ENCODE measurements at places on chromosomes 16 and 17. TPM values are rescaled to one million over a fixed set of nuclear protein-coding genes. Genes with fewer than 3 reads are reported as not detected.

GRCh38 chr17:27360507-27360906 lies 66.6 kb downstream of the WSB1 start:
- DNase-seq, result no peak
- H3K27ac ChIP-seq, result no peak overlapping the region
- H3K36me3 ChIP-seq, result no peaks in the 10 kb centered on the region
- no peak overlapping the region for H3K4me3 ChIP-seq
- peaks cover 2% of the 10 kb centered on the region for H3K27me3 ChIP-seq

DNA sequence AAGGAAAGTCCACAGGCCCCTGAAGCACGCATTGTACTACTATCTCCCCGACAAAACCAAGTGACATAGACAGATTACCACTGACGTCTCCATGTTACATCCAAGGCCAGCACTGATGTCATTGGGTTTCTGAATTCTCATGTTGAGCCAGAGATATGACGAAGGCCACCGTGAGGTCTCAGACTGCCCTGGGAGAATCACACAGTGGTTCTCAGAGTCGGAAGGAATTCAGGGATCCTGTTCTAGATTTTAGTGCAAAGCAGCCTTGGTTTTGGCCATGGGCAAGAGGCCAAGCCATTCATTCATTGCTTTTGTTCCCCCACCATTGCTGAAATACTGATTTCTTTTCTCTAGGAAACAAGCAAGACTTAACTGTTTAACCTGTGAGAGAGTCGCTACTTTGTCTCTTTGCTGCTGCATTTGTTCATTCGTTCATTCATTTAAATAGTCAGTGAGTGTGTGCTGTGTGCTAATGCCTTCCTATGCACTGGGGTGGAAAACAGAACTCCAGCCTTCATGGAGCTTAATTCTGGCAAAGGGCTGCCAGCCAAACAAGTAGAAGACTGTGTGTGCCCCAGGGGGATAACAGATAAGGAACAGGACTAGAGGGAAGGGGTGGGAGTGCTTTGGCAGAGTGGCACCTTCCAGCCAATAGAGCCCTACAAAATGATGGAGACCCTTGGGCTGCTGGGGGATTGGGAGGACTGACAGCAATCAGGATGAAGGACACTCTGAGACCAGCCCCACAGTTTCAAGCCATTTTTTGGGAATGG lies 222.3 kb downstream of the MSI2 start:
- H3K4me3 ChIP-seq, result no peak overlapping the region
- no peak for DNase-seq
- peaks cover 24% of the 10 kb centered on the region for H3K4me1 ChIP-seq
- peaks cover 15% of the 10 kb centered on the region for H3K36me3 ChIP-seq
- no peaks in the 10 kb centered on the region for H3K27me3 ChIP-seq

The HBA2 gene
- total RNA-seq, result 0.32 TPM

The COIL gene
- 20.3 TPM for total RNA-seq

DNA sequence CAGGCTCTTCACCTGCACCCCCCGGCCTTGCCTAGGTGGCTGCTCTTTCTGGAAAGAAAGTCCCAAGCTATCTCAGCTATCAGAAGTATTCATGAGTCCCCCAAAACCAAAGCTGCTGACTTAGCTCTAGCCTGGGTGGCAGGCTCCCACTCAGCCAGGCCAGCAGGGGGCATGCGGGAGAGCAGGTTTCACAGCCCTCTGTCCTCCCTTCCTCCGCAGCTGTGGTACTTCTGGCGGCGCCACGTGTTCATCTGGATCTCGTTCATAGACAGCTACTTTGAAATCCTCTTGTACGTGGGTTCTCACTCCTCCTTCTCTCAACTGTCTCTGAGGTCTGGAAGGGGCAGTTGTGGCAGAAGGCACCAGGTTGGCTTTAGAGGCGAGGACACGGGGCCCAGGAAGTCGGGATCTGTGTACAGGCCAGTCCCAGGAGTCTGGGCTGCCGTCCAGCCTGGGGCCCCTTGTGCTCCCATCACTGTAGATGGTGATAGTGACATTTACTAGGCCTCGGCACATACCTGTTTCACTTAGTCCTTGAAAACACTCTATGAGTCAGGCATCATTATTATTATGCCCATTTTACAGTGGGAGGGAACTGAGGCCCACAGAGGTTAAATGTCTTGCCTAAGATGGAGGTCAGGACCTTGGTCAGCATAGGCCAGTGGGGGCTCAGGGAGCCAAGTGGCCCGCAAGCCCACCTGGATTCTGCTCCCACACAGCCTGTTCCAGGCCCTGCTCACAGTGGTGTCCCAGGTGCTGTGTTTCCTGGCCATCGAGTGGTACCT lies 12.9 kb downstream of the TRPV2 start:
- no peak overlapping the region for H3K27ac ChIP-seq
- no peaks in the 10 kb centered on the region for H3K27me3 ChIP-seq
- DNase-seq, result no peak

GRCh38 chr17:44014133-44014436 lies 678 bp downstream of the TMEM101 start:
- DNase-seq, result no peak
- peak overlapping the region; percentile 93 for H3K27ac ChIP-seq
- peak overlapping the region; percentile 98 for H3K4me3 ChIP-seq
- H3K36me3 ChIP-seq, result peaks cover 18% of the 10 kb centered on the region

DNA sequence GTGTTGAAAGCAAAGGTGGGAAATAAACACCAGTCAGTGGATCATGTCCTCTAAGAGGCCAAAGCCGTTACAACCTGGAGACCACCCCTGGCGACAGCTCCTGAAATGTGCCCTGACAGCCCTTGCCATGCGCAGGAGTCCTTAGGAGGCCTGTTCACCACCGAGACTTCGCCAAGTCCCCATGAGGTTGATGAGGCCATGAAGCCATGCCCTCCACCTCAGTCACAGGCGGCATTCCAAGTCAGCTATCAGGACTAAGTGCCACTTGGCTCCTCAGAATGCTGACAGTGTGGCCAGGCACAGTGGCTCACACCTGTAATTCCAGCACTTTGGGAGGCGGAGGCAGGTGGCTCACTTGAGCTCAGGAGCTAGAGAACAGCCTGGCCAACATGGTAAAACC lies 27.1 kb downstream of the ADAM11 start:
- no peak overlapping the region for H3K27ac ChIP-seq
- H3K4me3 ChIP-seq, result no peak overlapping the region
- no peaks in the 10 kb centered on the region for H3K4me1 ChIP-seq

GRCh38 chr16:28069971-28070794 lies 6.7 kb upstream of the GSG1L start:
- no peaks in the 10 kb centered on the region for H3K36me3 ChIP-seq
- no peak overlapping the region for H3K27ac ChIP-seq
- peaks cover 12% of the 10 kb centered on the region for H3K27me3 ChIP-seq
- no peak overlapping the region for H3K4me3 ChIP-seq
- DNase-seq, result no peak

DNA sequence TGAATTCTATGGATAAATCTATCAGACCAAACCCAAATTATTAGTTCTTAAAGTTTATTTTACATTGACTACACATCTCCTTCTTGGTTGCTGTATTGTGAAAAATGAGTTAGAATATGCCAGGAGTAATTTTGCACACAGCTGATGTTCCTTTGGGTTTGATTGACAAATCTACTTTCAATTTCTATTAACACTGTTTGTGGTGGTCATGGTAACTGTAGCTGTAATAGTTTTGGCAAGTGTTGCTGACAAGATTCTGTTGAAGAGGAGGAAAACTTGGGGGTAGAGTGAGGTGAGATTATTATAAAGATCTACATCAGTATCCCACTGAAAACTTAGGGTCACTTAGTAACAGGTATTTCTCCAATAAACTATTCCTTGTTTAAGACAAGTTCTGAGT lies 30.3 kb downstream of the MRTFB start:
- H3K27ac ChIP-seq, result no peak overlapping the region
- H3K4me3 ChIP-seq, result no peak overlapping the region
- H3K36me3 ChIP-seq, result no peaks in the 10 kb centered on the region
- H3K27me3 ChIP-seq, result no peaks in the 10 kb centered on the region

DNA sequence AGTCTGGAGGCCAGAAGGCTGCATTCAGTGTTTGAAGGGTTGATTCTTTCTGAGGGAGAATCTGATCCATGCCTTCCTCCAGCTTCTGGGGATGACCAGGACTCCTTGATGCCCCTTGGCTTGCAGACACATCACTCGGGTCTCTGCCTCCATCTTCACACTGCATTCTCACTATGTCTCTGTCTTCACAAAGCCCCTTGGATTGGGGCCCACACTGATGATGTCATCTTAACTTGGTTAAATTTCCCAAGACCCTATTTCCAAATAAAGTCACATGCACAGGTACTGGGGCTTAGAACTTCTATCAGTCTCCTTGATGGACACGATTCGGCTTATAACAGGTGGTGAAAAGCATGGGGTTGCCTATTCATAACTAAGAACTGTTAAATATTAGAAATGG lies 112.1 kb upstream of the MYOCD start:
- H3K36me3 ChIP-seq, result no peaks in the 10 kb centered on the region
- no peaks in the 10 kb centered on the region for H3K4me1 ChIP-seq
- no peak overlapping the region for H3K27ac ChIP-seq
- no peaks in the 10 kb centered on the region for H3K27me3 ChIP-seq

GRCh38 chr17:45098869-45099616 lies 33.3 kb downstream of the PLCD3 start:
- H3K27ac ChIP-seq, result no peak overlapping the region
- no peaks in the 10 kb centered on the region for H3K4me1 ChIP-seq
- H3K36me3 ChIP-seq, result peaks cover 74% of the 10 kb centered on the region
- no peaks in the 10 kb centered on the region for H3K27me3 ChIP-seq
- H3K4me3 ChIP-seq, result no peak overlapping the region

DNA sequence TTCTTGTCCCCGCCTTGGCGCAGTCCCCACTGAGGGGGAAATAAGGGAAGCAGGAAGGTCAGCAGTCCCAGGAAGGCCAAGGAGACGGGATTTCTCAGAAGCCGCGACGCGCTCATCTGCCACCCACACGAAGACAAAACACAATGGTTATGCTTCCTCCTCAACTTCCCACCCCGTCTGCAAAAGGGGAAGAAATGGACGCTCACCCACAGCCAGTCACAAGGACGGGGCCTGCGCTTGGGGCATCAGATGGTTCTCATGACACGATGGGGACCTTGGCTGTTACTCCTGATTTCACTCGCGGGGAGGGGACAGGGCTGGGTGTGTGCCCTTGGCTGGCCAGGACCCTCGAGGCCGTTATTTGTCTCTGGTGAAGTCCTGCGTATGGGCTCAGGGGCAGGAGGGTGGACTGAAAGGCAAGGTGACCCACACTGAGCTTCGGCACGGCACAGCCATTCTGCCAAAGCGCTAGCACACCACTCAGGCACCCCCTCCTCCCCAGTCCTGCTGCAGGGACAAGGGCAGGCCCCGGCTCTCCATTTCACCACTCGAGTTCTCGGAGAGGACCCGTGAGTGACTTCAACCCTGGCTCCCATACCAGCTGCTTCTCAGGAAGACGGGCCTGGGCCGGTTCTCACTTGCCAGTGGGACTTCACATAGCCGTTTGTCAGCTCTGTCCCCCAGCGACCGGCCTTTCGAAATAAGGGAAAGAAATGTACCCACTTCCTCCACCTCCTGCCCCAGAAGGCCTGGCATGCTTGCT lies 84.5 kb downstream of the ABR start:
- no peak overlapping the region for H3K27ac ChIP-seq
- H3K4me1 ChIP-seq, result peaks cover 17% of the 10 kb centered on the region
- DNase-seq, result no peak
- H3K4me3 ChIP-seq, result no peak overlapping the region
- H3K27me3 ChIP-seq, result no peaks in the 10 kb centered on the region

The HOXB4 gene
- 3.0 TPM for total RNA-seq

The VASN gene
- 0.16 TPM for total RNA-seq

DNA sequence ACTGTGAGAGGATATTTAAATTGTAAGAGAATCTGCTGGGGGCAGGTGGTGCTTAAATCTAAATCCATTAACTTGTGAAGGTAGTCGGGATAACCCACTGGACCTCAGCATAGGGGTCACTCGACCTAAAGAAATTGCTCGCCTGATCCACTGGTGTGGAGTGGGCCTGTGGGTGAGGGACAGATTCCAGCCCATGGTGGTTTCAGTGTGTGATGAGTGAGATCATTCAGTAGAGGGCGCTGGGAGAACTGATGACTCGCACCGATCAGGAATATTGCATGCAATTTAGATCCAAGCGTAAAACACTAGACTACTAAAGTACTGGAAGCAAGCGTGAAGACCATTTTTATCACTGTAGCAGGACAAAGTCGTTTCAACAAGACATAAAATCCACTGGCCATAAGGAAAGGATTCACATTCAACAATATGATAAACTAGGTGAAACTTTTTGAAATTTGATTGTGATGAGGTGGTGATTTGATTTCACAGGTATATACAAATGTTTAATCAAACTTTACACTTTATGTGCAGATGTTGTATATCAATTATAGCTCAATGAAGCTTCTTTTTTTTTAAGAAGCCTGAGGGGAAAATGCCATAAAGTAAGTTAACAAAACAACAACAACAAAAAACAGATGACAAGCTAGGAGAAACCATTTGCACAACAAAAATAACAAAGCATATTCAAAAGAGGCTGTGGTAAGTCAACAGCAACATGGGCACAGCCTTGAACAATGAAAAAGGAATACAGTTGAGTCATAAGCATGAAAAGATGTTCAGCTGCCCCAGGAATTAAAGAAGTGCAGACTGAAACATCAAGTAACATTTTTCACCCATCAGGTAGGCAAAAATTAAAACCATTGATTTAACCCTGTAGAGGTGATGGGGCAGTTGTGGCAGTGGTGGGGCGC lies 7.5 kb upstream of the TMEM170A start:
- peaks cover 2% of the 10 kb centered on the region for H3K4me1 ChIP-seq
- peak; percentile 19 for DNase-seq
- peaks cover 2% of the 10 kb centered on the region for H3K27me3 ChIP-seq

DNA sequence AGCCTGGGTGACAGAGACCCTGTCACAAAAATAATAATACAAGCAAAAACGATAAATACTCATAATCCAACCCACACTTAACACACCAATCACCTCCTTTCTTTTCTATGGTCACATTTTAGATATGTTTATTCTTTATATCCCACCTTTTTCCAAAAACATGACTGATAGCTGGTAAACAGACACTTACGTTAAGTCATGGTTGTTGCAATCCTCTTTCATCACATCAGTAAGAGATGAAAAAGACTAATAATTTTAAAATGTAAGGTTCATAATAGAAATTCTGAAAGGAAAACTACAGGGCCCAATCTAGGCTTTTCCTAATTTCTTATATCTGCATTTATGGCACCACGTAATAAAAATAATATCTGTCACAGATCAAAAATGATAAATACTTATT lies 10.2 kb downstream of the SMURF2 start:
- no peaks in the 10 kb centered on the region for H3K27me3 ChIP-seq
- H3K4me3 ChIP-seq, result no peak overlapping the region
- DNase-seq, result no peak
- H3K4me1 ChIP-seq, result peaks cover 19% of the 10 kb centered on the region
- peaks cover 24% of the 10 kb centered on the region for H3K36me3 ChIP-seq
- no peak overlapping the region for H3K27ac ChIP-seq

GRCh38 chr16:68033101-68033500 lies 10.0 kb downstream of the DUS2 start:
- no peak overlapping the region for H3K4me3 ChIP-seq
- H3K27ac ChIP-seq, result no peak overlapping the region
- DNase-seq, result no peak

The CES3 gene
- 10.6 TPM for total RNA-seq

GRCh38 chr16:57282510-57283213 lies 1.8 kb downstream of the PLLP start:
- H3K4me3 ChIP-seq, result no peak overlapping the region
- peaks cover 33% of the 10 kb centered on the region for H3K4me1 ChIP-seq
- no peaks in the 10 kb centered on the region for H3K36me3 ChIP-seq
- no peak for DNase-seq

The EPN3 gene
- total RNA-seq, result not detected

All from activated T-helper 2 cell treated with anti-CD3 and anti-CD28 coated beads, Interferon-gamma antibody, Interleukin-2, Interleukin-4, amounts not matched to agents 10 μg/mL and 5 μg/mL and 100 μg/mL, durations not matched to agents 14 hours and 24 hours and 36 hours (primary cell).